Stimulated activated CD4-positive, alpha-beta T cell treated with anti-CD3 and anti-CD28 coated beads, Interleukin-4, amount 100 ng/mL, for 48 hours (primary cell): ENCODE measurements at places on chromosomes 3 and 15.

- no peak for DNase-seq
These were observed 269.0 kb upstream of the ADAMTS9 start for GRCh38 chr3:64956711-64957325.

DNA sequence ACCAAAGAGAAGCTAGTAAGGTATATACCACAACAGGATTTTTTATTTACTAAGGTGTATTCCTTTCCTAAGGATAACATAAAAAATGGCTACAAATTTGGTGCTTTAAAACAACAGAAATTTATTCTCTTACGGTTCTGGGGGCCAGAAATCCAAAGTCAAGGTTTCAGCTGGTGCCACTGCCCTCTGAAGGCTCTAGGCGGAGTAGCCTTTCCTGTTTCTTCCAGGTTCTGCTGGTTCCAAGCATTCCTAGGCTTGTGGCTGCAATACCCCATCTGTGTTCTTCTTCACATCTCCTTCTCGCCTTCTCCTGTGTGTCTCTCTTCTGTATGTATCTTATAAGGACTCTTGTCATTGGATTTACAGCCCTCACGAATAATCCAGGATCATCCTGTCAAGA is 549.9 kb downstream of the GRM7 start:
- no peak for DNase-seq

GRCh38 chr3:190848870-190849269 is 13.6 kb downstream of the GMNC start:
- DNase-seq: no peak

GRCh38 chr3:49173116-49173791 is 1.9 kb downstream of the KLHDC8B start:
- no peak for DNase-seq

DNA sequence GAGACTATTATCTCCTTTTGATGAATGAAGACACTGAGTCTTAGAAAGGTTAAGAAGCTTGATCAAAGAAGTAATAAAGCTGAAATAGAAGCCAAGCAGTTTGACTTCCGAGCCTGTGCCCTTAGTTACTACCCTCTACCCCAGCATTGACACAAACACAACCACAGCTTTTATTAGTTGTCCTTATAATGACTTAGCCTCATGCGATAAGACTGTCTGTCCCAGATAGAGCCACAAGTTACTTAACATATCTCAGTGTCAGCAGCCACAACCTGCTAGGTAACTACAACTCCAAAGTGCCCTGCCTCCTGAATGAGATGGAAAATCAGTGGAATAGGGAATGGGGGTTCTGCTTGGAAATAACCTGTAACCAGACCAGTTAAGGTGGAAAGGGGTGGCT is 781.6 kb upstream of the CFAP20DC start:
- no peak for DNase-seq

DNA sequence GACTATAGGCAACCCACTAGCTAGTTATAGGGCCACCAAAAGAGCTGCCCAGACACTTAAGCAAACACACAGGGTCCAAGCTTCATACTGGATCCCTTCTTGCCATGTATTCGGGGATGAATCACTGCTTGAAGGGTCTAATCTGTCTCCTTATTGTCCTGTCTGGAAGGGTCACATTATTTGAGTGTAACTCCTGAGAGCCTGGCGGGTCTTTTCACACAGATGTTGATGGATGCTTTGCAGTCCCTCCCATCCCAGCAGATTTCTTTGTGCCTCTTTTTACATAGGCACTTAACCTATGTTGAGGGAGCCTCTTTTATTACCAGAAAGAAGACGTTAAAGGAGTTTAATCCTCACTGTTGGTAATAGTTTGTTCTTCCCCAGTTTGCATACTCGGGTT is 56.6 kb downstream of the BBX start:
- DNase-seq: no peak

- DNase-seq: no peak
These were observed 45.4 kb upstream of the TIPARP start for GRCh38 chr3:156628836-156629618.

- no peak for DNase-seq
These were observed 49.4 kb upstream of the ATP2B2 start for GRCh38 chr3:10554746-10555145.

GRCh38 chr3:50296721-50297383 is 2.4 kb downstream of the HYAL3 start:
- no peak for DNase-seq

DNA sequence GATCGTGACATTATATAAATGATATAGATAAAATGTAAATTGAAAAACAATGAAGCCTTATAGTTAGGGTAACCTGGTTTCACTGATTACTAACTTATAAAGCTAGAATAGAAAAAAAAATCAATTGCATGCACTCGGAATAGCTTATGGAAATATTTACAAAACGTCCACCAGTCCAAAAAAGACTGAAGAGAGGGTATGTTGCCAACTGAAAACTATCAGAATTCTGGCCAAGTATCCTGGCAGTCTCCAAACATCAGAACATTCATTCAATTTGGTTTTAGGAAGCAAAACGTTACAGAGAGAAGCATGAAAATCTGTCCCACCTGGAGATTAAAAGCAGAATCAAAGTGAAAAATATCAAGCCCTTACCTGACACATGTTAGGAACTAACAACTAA is 892.4 kb downstream of the ROBO1 start:
- DNase-seq: no peak

DNA sequence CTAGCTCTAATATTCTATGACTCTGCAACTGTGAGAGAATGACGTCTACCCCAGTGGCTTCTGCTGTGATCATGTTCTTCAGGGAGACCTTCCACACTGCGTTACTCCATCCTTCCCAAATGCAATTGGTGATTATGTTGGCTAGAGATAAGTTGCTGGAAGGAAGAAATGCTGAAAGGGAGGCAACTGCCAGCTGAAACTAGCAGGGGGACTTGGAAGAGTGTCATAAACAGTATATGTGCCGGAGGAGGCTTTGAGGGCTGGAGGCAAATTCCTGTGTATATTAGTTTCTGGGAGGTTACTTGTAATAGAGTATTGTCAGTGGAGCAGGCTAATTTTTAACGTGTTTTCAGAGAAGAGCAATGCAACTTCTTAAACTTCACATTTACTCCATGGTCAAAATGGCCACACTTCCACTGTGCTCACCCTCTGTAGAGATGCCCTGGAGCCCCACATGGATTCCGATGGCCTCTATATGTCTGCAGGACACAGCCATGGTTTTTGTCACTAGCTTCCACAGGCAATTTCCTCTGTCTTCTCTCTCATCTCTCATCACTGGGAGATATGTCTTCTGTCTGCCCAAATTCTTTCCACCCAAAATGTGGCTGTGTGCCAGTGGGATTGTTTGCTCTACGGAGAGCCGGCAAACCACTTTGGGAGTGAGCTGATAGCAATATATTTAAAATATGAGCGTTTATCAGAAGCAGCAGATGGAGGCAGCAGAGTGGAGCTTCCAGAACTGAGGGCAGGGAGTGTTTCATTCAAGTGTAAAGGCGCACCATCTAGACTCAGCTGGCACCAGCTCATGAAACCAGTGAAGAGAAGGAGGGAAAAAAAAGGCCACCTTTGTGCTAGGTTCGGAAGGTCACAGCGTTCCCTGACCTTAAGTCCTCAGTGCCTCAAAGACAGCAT is 13.3 kb upstream of the CD47 start:
- no peak for DNase-seq

DNA sequence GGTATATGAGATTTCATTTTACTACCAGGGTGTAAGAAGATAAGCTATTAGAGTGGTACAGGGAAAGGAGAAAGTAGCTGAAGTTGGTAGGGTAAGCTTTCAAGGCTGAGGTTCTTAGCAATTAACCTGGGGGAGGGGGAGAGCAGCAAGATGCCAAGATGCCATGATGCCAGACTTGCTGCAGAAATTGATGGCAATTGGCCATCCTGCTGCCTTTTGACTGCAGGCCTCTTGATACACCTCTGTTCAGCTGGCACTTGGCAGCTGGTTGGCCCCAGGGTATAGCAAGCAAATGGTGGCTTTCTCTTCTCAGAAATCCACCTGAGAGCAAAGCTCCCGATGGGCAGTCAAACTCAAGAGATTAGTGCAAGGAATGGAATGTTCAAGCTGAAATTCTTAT is 21.4 kb upstream of the DPH6 start:
- DNase-seq: no peak

DNA sequence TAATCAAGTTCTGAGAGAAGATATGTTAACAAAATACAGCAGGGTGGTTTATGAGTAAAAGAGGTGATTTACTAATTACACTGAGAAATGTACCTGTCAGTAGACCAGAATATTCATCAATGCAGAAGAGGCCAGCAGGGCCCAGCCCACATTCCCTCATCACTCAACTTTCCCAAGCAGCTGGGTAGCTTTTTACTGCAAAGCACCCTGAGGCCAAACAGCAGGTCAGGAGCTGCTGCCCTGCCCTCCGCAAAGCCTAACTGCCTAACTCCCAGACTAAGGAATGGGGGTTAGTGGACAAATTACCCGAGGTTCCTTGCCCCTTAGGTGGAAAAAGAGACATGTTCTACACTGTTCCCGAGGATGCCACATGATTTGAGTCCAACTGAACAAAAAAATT is 108.2 kb downstream of the TBL1XR1 start:
- no peak for DNase-seq

DNA sequence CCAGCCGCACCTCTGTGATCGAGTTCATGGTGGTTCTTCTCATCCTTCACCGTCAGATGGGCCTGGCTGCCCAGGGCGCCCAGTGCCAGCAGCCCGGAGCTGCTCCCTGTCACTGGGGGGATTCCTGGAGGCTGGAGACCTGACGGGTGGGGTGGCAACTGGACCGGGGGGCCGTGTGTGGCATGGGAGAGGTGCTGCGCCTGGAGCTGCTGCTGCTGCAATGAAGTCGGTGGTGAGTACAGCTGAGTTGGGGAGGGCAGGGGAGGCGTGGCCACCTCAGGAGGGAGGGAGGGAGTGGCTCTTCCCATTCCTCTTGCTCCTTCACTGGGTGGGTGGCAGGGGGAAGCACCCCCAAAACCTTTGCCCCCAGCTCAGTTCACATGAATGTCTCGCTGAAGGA is 31.7 kb downstream of the TLE3 start:
- DNase-seq: no peak

GRCh38 chr3:171401432-171401831 is 58.8 kb downstream of the TNIK start:
- DNase-seq: no peak

- DNase-seq: no peak
These were observed 430.3 kb upstream of the PDZRN3 start for GRCh38 chr3:74055061-74055460.

DNA sequence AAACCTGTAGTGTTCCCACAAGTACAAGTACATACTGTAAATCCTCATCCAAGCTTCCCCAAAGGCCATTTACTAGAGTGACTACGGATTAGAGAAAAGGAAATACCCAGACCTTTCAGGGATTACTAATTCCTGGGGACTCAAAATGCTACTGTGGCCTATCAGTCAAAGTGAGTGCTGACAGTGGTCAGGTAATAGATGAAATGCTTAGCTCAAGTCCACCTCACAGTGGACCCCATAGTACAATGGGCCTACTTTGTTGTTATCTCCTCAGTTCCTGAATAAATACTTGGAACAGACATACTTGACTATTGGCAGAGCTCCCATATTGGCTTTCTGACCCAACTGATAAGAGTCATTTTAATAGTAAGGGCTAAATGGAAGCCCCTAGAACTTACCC is 61.6 kb downstream of the MAP4 start:
- DNase-seq: no peak

DNA sequence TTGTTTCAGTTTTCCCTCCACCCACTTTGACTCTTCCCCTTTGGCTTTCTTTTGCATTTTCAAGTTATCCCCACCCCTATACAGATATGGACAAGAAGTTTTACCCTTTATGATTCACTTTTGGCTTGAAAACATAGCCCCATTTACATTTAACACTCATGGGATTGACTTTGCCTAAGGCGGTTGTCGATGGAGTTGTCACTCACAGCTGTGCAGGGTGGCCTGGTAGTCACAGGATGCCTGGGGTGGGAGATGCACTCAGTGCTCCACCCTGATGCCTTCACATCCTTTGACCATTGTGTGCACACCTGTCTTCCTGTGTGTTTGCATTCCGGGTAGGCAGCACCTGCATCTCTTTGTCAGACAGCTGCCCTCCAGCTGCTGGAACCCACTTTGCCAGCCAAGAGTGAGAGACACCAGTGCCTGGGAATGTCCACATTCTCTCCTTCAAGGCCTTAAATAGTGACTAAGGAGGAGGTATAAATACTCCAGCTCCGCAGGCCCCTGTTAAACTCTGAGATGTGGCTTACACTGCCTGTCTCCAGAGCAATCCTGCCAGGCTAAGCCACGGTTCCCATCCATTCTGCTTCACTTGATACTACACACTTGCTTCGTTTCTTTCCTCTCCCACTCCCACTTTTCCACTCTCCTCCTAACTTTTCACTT is 191.5 kb upstream of the SLC24A5 start:
- no peak for DNase-seq

DNA sequence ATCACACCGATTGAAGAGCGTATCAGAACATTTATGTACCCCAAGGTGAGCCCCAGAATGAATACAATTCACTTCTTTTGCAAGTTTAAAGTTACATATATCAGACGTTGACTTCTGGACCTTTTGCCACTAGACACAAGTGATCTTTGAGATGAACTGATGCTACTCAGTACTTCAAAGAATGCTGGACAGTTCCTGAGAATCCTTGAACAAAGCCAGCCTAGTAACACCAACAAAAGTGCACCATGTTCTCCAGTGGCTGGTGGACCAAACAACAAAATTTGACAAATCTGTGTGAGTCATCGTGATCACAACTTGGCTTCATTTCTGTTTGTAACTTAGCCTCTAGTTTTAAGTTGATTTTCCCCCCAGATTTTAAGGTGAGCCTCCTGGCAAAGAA is 355.7 kb downstream of the SOX2 start:
- no peak for DNase-seq

- DNase-seq: no peak
These were observed 12.4 kb downstream of the NTRK3 start for GRCh38 chr15:88243895-88244787.

- DNase-seq: no peak
These were observed 4.8 kb downstream of the ANKRD63 start for GRCh38 chr15:40278026-40278425.

- DNase-seq: no peak
These were observed 2.5 kb upstream of the NLGN1 start for GRCh38 chr3:173395073-173395411.

DNA sequence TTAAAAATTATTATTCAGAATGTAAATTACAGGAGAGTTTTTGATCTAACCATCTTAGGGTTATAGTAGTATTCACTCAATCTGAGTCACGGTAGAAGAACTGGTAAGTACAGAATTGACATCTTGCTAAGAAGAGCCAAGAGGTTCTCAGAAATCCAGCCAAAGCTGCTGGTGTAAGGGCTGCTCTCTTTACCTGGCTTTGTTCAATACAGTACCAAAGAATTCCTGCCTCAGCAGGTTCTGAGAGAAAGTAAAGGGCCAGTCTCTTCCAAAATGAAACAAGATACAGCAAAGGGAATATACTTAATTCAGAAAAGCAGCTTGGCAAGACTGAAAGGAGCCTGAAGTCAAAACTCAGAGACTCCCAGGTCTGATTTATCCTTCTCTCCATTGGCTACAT is 193.1 kb downstream of the TNIK start:
- no peak for DNase-seq

GRCh38 chr15:36599620-36600433 is 20.4 kb downstream of the CDIN1 start:
- no peak for DNase-seq

GRCh38 chr3:135018149-135018923 is 223.3 kb downstream of the EPHB1 start:
- no peak for DNase-seq
